ENCODE measurements at places on chromosomes 12 and 14.

DNA sequence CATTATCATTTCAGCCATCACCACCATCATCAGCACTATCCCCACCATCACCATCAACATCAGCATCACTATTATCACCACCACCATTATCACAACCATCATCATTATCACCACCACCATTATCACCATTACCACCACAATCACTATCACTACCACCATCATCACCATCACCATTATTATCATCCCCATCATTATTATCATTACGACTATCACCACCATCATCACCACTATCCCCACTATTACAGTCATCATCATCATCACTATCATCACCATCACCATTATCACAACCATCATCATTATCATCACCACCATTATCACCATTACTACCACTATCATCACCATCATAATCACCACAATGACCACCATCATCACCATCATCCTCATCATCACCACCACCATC, 50.4 kb upstream of the CMKLR1 start:
- no peak for DNase-seq

- no peak for DNase-seq
Measured at GRCh38 chr12:130992979-130993538, 39.4 kb downstream of the ADGRD1 start.

DNA sequence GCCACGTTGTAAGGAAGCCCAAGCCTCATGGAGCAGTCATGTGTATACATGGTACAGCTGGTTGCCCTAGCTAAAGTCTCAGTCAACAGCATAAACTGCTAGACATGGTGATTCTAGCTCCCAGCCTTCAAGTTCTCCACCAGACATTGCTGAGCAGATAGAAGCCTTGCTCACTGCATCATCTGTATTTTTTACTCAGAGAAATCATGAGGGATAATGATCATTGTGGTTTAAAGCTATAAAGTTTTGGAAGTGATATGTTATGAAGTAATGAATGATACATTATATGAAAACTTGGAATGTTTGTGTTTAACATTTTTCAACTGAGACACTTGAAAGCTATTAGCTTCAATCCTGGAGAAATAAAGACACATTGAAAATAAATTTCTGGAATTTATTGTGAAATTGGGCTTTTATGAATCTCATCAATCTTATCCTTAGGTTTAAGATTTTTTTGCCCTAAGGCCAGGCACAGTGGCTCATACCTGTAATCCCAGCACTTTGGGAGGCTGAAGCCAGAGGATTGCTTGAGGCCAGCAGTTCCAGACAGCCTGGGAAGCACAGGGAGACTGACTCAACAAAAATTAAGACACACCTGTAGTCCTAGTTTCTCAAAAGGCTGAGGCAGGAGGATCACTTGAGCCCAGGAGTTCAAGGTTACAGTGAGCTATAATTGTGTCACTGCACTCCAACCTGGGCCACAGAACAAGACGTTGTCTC, 5.6 kb upstream of the NFATC4 start:
- DNase-seq: no peak

GRCh38 chr12:7079826-7080125, 12.5 kb downstream of the C1R start:
- no peak for DNase-seq

GRCh38 chr12:24649634-24650033, 299.3 kb downstream of the BCAT1 start:
- no peak for DNase-seq

DNA sequence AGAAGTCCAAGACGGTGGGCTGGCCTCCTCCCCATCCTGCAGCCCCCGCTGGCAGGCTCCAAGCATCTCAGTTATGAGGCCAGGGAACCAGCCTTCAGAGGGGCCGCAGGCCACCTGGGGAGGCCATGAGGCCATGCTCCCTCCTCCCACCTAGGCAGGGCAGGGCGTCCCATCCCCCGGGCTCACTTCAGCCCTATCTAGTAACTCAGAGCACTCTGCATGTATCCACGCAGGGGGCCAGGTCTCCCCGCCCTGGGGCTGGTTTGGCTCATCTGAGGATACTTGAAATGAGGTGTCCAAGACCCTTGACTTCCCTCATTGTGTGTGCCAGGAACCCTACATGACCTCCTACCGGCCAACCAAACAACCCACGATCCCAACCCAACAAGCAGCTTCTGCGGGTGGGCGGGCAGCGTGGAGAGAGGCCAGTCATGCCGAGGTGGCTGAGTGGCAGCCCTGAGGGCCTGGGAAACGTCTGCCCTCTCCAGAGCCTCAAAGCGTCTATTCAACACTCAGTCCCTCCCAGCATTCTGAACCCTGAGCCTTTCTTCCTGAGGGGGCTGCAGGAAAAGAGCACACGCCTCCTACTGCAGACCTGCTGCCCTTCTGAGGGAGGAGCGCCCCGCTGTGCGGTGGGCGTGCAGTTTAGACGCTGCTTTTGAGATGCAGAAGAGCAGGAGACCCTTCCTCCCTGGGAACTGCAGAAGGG, 16.8 kb downstream of the ISCA2 start:
- no peak for DNase-seq

GRCh38 chr14:52852810-52853521, 61.6 kb upstream of the GNPNAT1 start:
- DNase-seq: no peak

DNA sequence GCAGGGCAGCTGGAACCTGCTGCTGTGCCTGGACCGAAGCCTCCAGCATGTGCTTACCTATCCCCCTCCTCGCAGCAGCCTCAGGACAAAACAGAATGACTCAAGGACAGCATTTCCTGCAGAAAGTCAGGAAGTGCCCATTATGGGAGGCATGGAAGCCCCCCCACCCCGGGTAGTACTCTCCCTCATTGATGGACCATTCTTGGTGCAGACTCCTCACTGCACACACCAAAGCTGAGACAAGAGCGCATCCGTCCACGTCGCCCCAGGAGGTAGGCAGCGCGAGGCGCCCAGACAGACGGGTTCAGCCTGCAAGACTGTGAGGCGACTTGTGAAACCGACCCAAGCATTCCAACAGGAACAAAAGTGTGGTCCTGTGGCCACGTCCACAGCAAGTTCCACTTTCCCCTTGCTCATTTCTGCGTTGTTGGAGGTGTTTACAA, 243.9 kb upstream of the ATXN7L3B start:
- DNase-seq: no peak

DNA sequence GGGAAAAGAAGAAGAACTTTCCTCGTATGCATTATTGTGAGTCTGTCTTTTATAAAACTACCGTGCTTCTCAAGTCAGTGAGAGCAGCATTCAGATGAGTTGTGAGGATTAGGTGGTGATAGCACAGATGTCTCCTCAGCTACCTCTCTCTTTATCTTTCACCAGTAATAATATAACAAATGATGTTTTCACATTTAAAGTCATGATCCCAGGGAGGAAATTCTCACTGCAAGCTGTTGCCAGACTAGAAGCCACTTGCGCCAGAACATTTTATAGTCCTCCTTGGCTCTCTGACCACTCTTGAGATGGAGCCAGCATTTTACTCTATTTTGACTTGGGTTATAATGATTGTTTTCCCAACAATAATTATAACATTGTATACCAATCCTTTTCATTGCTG, 443.1 kb downstream of the AEBP2 start:
- no peak for DNase-seq

GRCh38 chr12:130641533-130642184, 74.4 kb downstream of the RIMBP2 start:
- no peak for DNase-seq

GRCh38 chr14:96095058-96095457, 55.9 kb downstream of the C14orf132 start:
- DNase-seq: no peak

DNA sequence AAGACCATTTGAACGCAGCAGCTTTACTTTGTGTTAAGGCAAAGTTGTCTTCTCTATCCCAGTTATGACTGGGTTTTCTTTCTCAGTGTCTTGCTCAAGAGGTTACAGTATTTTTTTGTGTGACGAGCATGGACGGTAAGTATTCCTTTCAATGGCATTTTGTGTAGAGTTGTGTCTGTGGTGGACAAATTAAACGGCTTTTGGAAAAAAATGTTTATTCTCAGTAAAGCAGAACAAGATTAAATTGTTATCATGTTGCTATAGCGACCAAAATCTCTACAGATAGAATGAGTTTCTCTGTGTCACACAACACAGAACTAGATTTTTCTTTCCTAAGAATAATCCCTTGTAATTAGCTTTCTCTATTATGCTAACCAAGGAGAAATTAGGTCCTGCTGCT, 417.1 kb downstream of the AEBP2 start:
- DNase-seq: no peak

GRCh38 chr14:75982266-75983018, 647 bp upstream of the TGFB3 start:
- DNase-seq: no peak

DNA sequence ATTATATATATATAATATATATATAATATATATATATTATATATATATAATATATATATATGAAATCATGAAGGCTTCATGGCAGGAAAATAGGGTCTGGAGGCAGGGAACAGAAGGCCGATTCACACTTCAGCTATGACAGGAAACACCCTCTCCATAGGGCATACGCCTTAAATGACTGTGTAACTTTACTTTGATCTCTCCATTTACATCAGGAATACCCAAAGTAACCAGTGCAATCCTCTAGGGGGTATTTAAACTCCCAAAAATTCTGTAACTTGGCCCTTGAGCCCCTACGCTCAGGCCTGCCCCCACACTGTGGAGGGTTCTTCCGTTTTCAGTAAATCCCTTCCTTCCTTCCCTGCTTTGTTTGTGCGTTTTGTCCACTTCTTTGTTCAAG, 40.4 kb upstream of the PPP2R5C start:
- DNase-seq: no peak

- no peak for DNase-seq
Measured at GRCh38 chr12:32440120-32440865, 40.9 kb downstream of the FGD4 start.

DNA sequence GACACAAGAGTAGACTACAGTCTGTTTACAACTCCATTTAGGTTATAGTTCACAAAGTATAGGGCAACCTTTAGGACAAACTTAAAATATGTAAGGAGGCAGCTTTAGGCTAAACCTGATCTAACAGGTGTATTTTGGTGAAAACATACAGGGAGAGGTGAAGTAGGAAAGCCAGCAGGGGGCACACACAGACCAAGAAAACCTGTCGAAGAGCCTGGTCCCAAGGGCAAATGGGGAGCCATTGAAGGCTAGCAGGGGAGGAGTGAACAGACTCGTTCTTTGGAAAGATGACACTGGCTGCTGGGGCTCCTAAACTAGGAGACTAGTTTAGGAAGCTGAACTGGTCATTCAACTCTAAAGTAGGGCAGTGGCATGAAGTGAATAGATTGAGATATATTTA, 138.8 kb upstream of the WSCD2 start:
- no peak for DNase-seq

All from CMK (cell line).